Activated T-cell treated with anti-CD3 and anti-CD28 coated beads, Interleukin-2, amount 50 U/mL, for 1 hour (primary cell): ENCODE measurements at places on chromosomes 13 and 19.

DNA sequence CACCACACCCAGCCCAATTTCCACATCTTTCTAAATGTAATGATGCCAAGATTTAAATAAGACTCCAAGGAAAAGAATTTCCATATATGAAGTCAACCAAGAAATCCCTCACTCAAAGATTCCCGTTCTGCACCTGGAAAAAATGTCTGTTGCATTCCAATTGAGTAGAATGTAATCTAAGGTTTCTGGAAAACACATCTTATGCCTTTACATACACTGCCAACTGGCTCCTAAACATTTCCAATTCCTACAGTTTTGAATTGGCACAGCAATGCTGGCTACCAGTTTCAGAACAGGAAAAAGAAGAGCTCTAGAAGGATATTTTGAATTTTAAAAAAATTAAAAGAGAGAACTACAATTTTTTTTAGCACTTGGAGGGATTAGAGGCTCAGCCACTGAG is 43.0 kb downstream of the COL4A2 start:
- DNase-seq, result no peak

DNA sequence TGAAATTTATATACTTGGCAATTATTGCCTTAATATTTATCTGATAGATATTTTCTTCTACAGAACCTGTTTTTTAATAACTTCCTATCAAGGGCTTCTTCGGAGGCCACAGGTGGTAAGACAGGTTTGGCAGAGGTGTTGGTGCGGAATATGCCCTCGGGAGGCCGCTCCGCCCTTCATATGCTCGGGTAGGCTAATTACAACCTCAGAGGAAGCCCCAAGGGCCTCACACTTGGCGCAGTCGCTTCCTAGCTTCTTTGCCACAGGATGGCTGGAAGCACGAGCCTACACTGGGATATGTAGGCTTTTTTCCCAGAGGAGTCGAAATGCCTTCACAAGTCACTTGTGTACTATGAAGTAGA is 68.8 kb downstream of the LMO7 start:
- DNase-seq, result no peak

- peak; percentile 25 for DNase-seq
These were observed 495 bp downstream of the LSR start for GRCh38 chr19:35249146-35249847.

DNA sequence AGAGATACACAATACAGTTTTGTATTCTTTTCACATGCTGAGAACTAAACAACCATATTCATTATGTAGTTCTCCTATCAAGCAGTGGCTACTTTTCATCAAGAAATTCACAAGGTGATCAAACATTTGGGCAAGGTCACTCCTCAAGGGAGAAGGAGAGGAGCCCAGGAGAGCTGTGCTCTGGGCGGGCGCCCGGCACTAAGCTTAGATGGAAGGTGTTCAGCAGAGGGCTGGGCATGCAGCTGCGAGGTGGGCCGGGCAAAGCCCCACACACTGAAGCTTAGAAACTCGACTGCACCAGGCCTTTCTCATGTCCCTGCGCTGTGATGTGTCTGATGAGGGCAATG is 30.4 kb upstream of the SPACA7 start:
- no peak for DNase-seq

DNA sequence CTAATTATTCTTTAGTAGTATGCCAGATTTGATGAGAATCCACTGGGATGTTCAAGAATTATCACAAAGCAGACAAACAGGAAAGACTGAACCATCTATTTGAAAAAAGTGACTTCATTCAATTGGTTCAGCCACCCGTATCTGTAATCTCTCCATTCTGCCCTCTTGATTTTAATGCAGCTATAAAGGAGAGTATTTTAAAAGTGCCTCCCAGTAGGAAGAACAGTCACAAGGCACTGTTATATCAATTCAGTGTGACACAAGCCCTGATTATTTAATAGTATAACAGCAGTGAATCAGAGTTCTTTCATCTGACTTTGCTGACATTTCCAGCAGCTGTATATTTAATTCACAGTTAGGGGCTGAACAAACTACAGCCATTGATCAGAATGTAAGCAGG is 77.3 kb upstream of the SLAIN1 start:
- no peak for DNase-seq
